Skeletal muscle tissue (tissue), 5 donors: ENCODE measurements at places on chromosomes 11 and 22. TPM values are rescaled to one million over a fixed set of nuclear protein-coding genes. Genes with fewer than 3 reads are reported as not detected.

Gene LRRN4CL
- total RNA-seq: 9.9 TPM

Gene IGSF9B
- 4.7 TPM for total RNA-seq

Gene NCR3LG1
- total RNA-seq: 0.52 TPM

Gene NPAS4
- under 0.01 TPM for total RNA-seq

Gene KIRREL3
- total RNA-seq: under 0.01 TPM

Gene TMEM132A
- total RNA-seq: 14.6 TPM

Gene GPR83
- not detected for total RNA-seq

Gene PDE2A
- 12.0 TPM for total RNA-seq

Gene HBG1
- 24.5 TPM for total RNA-seq

Gene NXPE1
- total RNA-seq: not detected

Gene OR4C45
- not detected for total RNA-seq

Gene PARVA
- total RNA-seq: 15.1 TPM

Gene SLC22A12
- total RNA-seq: not detected

Gene OMP
- total RNA-seq: 1.6 TPM

Gene KCNQ1
- total RNA-seq: 2.6 TPM

Gene ROM1
- 1.6 TPM for total RNA-seq

Gene PDGFB
- total RNA-seq: 8.9 TPM

Gene MMP11
- 6.3 TPM for total RNA-seq

Gene VPS26B
- 19.8 TPM for total RNA-seq

Gene FOLH1
- 1.6 TPM for total RNA-seq

Gene MS4A4A
- total RNA-seq: 11.5 TPM
